NCI-H1694 (cell line): ENCODE measurements at places on chromosomes 7 and 10.
A peak's percentile ranks its signal among the peaks of the same experiment; 100 is the strongest.

GRCh38 chr7:66758950-66759628 is 18.6 kb downstream of the RABGEF1 start:
- no peak for DNase-seq

GRCh38 chr7:47218378-47219176 is 363.3 kb downstream of the TNS3 start:
- no peak for DNase-seq

DNA sequence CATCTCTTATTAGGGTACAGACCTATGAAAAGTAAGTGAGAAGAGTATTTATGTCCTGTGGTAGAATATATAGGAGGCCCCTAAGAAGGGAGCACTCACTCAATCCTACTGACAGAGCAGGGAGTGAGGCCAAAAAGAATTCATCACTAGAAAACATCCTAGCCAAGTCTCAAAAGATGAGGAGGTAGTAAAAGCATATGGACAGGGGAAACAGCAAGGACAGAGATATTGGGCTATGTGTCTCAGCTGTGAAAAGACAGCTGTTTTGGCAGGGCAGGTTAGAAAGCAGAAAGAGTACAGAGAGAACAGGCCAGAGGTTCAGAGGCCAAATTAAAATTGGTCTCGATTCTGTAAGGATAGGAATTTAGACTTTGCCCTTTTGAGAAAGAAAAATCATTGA is 548.3 kb upstream of the ANKRD30A start:
- DNase-seq = no peak

- DNase-seq = no peak
Measured at GRCh38 chr10:23499372-23500132, 60.7 kb downstream of the OTUD1 start.

GRCh38 chr7:630111-630511 is 96.4 kb upstream of the DNAAF5 start:
- no peak for DNase-seq

GRCh38 chr10:48626447-48626846 is 21.6 kb upstream of the ARHGAP22 start:
- no peak for DNase-seq

- no peak for DNase-seq
Measured at GRCh38 chr10:117499248-117500105, 43.1 kb upstream of the EMX2 start.

GRCh38 chr10:71268758-71269157 is 50.3 kb upstream of the SLC29A3 start:
- DNase-seq = no peak

DNA sequence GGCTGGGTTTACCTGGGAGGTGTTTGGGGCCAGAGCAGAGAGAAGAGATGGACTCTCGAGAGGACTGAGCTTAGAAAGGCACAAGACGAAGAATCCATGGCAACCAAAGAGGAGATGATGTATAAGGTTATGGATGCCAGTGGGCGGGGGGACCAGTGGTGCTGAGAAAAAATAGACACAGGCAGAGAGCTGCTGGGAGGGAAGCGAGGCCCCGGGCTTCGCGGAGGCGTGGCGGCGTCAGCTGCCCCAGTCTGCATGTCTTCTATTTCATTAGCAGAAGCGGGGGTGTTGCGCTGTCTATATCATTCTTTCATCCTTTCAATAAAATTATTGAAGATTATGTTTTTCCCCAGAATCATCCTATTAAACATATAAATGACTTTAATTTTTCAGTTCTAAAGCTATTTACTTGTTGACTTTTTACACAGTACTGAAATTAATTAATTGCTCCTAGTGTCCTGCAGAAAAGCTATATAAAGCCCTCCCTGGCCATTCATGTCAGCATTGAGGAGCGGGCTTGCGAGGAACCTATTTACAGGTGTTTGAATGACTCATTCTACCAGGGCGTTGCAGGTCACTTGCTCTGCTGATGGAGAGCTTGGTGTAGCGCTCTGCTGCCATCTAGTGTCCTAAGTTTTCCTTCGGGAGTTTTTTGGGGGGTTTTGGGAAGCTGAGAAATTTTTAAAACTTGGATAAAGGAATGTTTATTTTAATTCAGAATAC is 42.9 kb upstream of the BHLHA15 start:
- peak; percentile 44 for DNase-seq

GRCh38 chr7:128740996-128741395 is 1.8 kb downstream of the CALU start:
- DNase-seq = no peak

DNA sequence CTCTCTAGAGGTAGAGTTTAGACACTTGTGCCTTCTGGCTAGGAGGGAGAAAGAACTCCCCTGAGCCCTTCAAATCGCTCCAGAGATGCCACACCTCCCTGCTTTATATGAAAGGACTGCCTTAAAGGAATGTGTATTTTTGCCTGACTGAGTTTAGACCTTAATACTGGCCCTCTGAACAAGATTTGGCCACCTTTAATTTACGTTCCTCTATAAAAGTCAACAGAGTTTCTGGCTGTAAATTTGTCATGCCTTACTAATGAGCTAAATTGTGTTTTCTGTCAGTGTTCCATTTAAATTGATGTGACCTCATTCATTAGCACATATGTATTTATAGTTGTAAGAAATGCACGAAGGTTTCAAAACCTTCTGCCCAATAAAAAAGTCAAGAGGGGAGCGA is 48.0 kb downstream of the SEMA3C start:
- DNase-seq = no peak

GRCh38 chr7:127928852-127929251 is 102.4 kb downstream of the LRRC4 start:
- DNase-seq = no peak

GRCh38 chr7:21945454-21946221 is at the start of gene CDCA7L:
Gene CDCA7L (minus strand): TSS chr7:21945899. CDS start chr7:21945804, 95 bp downstream.
- peak; percentile 24 for DNase-seq
